ENCODE measurements at places on chromosomes 5 and 9.

DNA sequence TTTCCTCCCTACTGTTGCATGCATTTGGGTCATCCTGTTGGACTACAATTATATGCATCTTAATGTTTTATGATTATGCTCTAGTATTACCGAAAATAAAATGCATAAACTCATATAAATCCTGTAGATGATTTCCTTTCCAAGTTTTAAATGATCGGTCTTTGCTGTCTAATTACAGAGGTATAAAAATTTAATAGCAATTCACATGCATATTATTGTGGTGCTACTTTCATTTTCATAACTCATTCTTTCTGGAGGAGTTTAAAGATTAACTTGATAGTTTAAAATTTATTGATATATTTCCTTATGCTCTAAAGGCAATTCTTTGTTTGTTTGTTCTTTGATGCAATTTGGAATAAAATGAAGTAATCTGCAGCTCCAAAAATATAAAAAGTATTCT is 1475.1 kb downstream of the MAT2B start:
- DNase-seq, result no peak

DNA sequence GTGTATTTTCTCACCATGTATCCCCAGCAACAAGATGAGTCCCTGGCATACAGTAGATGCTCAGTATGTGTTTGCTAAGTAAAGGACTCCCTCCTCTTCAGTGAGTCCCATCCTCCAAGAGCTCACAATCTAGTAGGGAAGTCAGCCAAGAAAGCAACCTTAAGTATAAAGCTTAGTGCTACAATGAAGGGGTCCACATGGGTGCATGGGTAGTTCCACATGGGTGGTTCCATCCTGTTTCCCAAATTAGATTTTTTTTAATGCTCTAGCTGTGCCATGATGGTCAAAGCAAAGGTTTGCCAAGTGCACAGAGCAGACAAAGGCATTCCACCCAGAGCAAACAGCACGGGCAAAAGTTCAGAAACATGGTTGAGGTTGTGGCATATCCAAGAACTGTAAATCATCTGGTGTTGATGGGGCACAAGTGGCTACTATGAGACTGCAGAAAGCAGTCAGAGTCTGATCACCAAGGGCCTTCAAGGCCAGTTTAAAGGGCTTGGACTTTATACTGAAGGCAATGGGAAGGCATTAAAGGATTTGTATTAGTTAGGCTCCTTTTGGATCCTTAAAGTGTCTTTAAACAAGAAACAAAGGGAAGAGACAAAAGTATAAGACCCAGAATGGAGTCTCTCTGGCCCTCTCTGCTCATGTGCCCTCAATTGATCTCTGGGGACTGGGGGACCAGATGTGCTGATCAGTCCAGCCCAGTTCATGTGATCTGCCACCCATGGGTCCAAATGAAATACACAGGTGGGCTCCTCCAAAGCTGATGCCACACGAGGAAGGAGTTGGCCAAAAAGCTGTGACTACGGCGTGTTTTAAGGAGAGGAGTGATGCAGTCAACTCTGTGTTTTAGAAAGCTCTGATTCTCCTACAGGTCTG is 9.0 kb upstream of the CPLX2 start:
- DNase-seq, result no peak

- DNase-seq, result no peak
Observed at GRCh38 chr5:26535215-26535614, 503.2 kb downstream of the CDH9 start.

DNA sequence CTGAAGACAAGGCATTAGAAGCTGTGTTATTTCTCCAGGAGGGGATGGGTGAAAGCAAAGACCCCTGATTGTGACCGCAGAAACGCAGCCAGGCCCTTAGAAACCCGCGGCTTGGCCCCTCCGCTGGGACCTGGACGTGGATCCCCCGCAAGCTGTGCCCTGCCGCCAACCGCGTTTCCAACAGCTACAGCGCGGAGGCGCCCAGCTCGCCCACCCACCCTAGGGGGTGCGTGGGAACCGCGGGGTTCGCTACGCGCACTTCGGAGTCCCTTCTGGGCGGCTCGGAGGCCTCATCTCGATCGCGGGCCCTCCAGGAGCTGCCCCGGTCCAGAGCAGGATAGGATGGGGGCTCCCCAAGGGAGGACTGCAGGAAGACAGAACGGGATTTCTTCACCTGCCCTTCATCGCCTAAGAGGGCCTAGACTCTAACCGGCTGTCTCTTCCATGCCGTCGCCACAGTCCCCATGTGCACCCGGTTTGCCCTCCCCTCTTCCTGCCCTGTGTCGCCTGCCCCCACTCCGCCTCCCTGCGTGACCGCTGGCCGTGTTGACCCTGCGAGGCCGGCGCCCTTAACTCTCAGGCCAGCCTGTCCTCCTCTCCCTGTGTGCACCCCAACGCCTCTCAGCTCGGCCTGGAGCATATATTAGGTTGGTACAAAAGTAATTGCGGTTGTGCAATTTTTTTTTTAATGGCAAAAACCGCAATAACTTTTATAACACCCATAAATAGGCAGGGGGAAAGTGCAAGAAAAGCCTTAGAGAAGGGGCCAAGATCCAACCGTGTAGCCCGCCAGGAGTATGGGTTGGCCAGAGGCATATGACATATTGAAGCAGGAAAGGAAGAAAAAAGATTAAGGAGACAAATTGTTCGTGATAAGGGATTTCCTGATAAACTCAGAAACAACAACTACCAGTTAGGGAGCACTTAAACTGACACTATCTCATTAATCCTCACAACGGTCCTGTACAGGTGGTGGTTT is 68.1 kb upstream of the FREM1 start:
- no peak for DNase-seq

- no peak for DNase-seq
Observed at GRCh38 chr5:132116072-132116471, 42.5 kb downstream of the CSF2 start.
